Activated CD8-positive, alpha-beta memory T cell treated with anti-CD3 and anti-CD28 coated beads, Interleukin-2, amount 10 ng/mL, durations not matched to agents 7 days and 5 days (primary cell): ENCODE measurements at places on chromosomes 5 and 9. TPM values are rescaled to one million over a fixed set of nuclear protein-coding genes. Genes with fewer than 3 reads are reported as not detected.

DNA sequence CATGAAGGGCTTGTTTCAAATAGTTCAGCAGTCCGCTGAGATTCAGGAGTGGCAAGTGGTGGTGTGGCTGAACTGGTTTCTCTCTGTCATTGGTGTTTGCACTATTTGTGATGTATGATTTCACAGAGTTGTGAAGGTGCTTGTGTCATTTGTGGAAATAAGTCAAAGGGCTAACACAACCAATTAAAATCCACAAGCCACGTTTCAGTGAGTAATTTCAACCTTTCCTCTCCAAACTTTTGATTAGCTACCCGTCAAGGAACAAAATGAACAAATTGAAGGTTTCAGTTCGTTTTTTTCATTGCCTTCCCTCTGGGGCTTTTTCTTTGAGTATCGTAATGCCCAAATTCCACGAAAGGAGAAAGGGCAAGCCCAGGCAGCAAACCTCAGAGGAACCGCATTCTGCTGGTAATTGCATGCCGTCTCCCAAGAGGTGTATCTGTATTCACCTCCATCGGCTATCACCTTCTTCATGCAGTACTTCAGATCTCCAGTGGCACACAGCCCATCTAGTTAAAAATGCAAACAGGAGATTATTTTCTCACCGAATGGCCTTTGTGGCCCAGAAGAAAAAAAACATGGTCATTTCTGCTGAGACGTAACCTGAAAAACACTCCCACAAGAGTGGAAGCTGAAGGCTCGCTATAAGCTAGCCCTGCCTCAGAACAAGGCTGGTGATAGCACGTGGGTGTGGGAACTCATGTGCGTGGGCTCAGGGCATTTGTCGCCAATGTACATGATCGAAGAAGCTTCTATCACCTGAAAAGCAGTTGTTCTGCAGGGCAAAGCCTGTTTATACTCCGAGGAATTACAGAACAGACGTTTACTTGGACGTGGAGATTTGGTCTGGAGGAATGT is 197.1 kb downstream of the NR3C1 start:
- no peak for DNase-seq

DNA sequence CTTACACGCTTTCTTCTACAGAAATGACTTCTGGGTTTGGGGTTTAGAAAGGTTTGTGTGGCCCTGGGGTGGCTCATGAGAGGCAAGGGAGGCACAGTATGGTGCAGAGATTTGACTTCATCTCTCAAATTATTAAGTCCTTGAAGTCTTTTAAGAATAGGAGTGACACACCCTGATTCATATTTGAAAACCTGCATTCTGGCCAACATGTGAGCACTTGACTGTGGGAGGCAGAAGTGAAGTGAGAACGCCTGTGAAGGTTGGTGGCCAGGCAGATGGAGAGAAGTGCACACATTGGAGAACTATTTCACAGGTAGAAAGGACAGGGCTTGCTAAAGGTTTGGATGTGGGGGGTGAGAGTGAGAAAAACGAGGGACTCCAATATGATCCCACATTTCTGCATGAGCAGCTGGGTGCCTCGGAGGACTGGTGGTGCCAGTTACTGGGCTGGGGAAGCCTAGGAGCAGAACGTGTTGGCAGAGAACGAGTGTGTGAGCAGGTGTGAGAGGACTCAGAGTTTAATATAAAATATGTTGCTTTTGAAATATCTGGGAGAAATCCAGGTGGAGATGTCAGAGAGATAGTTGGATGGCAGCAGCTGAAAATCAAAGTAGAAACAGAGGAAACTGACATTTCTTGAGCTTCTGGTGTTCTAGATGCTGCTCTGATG is 240.0 kb upstream of the ADAMTSL1 start:
- no peak for DNase-seq

Gene CCL21
- not detected for total RNA-seq

Gene CNOT8
- total RNA-seq, result 62.4 TPM
